ENCODE measurements at places on chromosomes 1 and 21.

DNA sequence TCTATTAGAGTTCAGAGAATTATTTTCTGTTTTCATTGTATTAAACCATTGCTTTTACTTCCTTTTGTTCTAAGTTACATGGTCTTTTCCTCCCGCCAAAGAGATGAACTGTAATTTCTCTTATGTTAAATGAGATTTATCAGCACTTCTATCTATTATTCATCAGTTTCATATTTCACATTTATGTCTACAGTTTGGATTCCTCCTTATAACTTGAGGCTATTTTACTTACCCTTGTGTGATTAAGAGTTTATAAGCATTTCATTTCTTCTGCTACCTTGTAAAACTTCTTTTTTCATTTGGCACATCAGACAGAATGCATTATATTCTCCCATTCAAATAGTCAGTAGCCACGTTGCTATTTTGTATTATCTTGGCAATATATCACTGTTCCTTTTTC lies 248.2 kb downstream of the PLA2G4A start:
- DNase-seq = no peak

DNA sequence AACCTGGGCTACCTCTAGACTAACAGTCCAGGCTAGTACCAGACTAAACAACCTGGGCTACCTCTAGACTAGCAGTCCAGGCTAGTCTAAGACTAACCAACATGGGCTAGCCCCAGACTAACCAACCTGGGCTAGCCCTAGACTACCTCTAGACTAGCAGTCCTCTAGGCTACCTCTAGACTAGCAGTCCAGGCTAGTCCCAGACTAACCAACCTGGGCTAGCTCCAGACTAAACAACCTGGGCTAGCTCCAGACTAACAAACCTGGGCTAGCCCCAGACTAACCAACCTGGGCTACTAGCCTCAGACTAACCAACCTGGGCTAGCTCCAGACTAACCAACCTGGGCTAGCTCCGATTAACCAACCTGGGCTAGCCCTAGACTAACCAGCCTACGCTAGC lies 2.0 kb downstream of the TFF2 start:
- no peak for DNase-seq

DNA sequence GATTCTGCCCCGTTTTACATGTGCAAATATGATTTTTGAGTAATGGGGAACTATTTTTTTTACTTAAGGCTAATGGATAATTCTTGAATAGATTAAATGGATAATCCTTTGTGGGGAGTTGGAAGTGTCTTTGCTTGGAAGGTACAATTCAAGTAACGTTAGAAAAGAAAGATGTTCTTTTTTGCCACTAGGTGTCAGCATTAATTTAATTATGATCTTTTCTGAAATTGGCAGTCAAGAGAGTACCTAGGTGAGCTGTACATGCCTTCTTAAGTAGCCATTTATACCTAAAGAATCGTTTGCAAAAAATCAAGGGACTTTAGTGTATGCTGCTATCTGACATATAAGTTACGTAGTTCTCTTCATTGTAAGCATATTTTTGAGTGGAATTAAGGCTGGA lies 2.2 kb downstream of the FBXO28 start:
- peak; percentile 42 for DNase-seq

DNA sequence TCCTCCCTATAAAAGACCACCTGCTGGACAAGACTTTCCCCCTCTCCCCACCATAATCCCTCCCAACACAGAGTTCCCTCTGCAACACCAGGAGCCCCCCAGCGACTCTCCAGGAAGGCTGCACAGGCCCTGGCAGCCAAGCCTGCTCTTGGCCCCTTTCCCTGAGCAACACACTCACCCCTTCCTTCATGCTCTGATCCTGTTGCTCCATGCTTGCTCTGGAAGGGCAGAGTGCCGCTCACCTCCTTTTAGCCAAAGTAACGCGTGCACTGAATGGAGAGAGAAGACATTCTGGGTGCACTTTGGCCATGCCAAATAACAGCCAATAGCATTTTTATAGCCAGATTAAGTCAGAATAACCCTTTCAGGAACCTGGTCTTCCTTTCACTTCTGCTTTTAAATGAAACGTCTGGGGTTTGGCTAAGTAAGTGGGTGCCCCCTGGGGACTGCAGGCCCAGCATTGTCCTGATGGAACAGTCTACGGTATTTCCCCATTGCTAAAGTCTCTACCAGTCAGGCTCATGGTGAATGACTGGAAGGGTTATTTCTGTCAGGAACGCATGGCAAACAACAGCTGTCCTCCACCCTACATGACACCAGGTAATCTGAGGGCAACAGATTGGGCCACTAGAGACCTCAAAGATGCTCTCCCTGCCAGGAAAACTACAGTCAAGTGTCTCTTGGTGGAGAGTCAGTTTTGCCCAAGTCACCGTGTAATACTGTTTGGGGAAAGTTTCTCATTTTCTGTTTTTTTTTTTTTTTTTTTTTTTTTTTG lies at the start of gene SLC2A5:
Gene SLC2A5, minus strand, starts transcription at position 310 of the 775 bp plus-strand sequence. Its CDS starts 99 bp downstream, at position 211.
- no peak for DNase-seq

- DNase-seq = no peak
Measured at GRCh38 chr1:157834430-157834829, 7.2 kb downstream of the CD5L start.

DNA sequence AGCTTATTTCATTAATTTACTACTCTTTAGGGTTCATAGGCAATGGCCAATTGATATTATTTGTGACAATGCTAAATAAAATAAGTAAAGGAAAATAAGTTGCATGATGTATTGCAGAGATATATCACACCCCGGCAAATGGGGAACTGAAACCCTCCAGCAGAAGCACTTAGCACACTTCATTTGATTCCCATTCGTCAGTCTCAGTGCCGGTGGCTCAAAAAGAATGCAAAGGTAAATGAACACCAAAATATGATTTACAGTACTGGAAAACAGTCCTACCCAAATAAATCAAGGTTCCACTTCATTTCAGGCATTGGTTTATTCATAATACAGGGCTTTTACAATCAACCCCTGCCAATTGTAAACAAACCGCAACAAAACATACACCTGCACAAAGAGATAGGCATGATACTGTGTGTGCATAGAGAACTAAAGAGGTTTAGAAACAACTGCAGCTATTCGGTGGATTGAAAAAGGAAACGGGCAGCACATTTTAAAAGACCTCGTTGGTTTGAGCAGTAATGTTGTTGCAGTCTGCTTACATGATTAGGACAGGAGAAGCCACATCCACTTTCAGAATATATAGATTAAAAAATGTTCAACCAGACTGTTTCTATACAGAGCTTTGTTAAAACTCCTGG lies 1019.2 kb downstream of the TTLL7 start:
- DNase-seq = no peak

DNA sequence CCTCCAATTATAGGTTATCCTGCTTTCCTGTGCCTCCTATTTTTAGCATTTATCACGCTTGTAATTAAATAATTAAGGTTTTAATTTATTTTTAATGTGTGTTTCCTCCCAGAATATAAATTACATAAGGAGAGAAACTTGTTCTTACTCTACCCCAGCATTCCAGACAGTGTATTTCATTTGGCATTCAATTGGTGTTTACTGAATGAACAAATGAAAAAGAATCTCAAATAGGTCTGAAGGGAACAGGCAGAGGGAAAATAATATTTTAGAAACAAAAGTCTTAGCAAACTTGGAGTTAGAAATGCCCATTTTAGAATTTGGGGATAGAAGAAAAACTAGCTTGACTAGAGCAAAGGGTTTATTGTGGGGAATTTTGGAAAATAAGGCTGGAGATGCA lies 9.9 kb upstream of the RSRP1 start:
- no peak for DNase-seq

GRCh38 chr1:31787261-31787660 lies 23.1 kb upstream of the ADGRB2 start:
- no peak for DNase-seq

DNA sequence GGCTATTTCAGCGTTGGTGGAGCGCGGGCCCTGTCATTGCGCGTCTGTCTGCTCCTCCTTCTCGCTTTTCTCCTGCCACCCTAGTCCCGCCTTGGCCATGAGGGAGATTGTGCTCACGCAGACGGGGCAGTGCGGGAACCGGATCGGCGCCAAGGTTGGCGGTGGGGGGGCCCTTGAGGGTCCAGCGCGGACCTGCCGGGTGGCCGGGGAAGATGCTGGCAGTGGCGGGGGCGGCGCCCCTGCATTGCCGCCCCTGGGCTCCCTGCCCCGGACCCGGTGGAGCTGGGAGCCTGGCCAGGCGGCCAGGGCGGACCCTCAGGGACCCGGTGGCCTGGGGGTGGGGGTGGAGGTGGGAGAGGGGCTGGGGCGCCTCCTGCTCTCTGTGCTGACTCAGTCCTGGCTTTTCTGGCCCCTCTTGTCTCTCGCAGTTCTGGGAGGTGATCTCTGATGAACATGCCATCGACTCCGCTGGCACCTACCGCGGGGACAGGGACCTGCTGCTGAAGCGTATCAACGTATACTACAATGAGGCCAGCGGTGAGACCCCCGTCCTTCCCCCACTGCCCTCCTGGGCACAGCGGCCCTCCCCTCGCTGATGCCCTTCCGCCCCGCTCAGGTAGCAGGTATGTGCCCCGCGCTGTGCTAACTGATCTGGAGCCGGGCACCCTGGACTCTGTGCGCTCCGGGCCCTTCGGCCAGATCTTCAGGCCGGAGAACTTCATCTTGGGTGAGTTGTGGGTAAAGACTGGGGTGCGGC lies 58.3 kb upstream of the MAP1LC3C start:
- DNase-seq = no peak

DNA sequence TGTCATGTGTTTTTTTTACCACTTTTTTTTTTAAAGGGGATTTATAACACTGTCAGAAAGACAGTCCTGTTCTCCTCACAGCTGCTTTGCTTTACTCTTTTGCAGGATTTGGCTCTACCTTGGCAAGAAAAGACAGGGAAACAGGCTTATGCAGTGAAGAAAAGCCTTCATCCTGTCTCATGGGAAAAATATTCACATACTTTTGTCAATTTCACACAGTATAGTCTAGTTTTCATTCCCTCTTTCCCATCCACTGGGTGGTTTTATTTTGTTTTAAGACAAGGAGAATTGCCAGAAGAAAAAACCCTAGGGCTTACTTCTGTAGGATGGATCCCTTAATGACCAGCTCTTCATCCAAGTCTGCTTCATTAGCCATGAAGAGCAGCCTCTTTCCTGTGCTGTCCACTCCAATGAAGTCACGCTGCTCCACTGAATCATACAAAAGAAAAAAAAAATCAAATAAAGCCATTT lies 60.0 kb downstream of the EIF2B3 start:
- DNase-seq = peak; percentile 40

DNA sequence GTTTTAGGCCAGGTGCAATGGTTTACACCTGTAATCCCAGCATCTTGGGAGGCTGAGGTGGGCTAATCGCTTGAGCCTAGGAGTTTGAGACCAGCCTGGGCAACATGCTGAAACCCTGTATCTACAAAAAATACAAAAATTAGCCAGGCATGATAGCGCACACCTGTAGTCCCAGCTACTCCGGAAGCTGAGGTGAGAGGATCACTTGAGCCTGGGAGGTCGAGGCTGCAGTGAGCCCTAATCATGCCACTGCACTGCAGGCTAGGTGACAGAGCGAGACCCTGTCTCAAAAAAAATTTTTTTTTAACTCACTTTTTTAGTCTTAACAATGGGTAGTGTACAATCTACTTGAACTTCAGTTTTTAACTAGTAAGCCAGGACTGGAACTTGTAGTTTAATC lies 137.5 kb downstream of the HS2ST1 start:
- no peak for DNase-seq

DNA sequence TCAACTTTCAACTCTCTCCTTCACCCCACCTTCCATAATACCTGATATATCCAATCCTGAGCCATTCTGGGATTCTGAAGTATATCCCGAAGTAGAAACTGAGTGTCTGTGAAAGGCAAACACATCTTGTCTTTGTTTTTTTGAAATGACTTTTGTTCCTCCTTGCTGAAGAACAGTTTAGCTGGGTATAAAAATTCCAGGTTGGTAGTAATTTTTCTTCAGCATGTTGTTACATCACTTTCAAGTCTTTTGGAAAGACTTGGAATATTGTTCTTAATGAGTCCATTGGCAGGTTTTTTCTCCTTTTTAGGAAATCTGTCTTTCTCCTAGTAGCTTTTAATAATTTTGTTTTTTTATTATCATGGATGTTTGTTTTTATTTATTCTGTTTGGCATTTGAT lies 32.7 kb downstream of the CRYAA start:
- no peak for DNase-seq

DNA sequence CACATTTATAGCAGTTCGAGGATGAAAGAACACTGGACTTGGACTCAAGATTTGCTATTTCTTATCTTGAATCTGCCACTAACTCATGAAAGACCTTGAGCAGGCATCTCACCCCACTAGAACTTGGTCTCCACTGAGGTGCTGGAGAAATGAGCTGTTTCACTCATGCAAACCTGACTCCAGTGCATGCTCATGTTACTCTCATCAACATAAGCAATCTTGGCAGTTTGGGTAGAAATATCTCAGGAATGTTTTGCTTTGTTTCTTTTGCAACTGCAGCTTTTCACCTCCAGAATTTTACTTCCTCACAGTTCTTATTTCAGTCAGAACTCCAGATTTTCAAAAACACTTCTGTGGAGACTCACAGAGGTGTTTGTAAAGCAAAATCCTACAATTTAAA lies 46.2 kb upstream of the DAB1 start:
- peak; percentile 39 for DNase-seq

DNA sequence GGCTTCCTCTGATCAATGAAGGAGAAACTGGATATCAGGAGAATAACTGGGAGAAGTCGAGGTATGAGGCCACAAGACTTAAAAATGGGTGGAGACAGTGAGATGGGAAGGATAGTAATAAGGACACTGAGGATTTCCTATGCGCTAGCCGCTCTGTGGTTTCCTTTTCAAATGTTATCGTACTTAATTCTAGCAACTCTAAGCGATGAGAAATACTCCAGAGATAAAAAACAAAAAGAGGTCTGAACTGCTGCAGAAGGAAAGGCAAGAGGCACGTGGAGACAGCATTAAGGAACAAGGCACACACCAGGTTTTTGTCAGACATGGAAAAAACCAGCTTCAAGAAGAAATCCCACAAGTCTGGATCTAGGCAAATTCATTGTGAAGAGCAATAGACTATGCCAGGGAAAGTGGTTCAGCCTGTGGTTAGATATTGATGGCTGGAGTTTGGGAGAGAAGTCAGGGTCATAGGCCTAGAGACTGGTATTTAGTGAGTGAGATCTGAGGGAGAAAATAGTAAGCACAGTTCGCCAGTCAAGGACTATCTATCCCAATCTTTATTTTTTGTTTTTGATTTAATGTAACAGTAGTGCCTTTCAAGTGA lies 5.3 kb downstream of the CLCA2 start:
- peak; percentile 29 for DNase-seq

DNA sequence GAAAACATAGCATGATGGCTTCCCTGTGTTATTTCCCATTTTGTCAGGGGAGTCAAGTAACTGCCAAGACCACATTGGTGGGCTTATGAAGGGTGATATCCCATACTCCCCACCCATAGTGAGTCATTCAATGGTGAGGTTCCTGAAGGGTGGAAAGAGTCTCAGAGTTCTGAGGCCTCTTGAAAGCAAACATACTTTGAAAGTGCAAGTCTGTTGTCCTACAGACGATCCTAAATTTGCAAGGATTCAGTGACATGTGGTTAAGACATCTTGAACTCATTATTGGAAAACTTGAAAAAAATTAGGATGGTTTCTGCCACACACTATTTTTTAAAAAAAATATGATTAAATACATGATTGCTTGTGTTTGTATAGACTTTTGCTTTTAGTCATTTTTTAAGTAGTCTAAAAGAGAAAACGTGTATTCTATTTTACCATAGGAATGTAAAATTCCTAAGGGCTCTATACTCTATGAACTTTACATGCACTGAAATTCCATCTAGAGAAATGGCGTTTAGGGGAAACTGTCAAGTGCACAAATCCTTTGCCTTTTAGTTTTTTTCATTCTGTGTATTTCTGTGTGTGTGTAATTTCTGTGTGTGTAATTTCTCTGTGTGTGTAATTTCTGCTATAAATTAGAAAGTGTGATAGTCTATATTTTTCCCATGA lies 225.5 kb upstream of the ADAMTS5 start:
- no peak for DNase-seq

Measured in astrocyte of the cerebellum (primary cell).